Ureter (tissue), 1 donor: ENCODE measurements at places on chromosomes 11 and 22. TPM values are rescaled to one million over a fixed set of nuclear protein-coding genes. Genes with fewer than 3 reads are reported as not detected.

GRCh38 chr11:11227296-11228085 lies 125.6 kb downstream of the CSNK2A3 start:
- no peak for DNase-seq

DNA sequence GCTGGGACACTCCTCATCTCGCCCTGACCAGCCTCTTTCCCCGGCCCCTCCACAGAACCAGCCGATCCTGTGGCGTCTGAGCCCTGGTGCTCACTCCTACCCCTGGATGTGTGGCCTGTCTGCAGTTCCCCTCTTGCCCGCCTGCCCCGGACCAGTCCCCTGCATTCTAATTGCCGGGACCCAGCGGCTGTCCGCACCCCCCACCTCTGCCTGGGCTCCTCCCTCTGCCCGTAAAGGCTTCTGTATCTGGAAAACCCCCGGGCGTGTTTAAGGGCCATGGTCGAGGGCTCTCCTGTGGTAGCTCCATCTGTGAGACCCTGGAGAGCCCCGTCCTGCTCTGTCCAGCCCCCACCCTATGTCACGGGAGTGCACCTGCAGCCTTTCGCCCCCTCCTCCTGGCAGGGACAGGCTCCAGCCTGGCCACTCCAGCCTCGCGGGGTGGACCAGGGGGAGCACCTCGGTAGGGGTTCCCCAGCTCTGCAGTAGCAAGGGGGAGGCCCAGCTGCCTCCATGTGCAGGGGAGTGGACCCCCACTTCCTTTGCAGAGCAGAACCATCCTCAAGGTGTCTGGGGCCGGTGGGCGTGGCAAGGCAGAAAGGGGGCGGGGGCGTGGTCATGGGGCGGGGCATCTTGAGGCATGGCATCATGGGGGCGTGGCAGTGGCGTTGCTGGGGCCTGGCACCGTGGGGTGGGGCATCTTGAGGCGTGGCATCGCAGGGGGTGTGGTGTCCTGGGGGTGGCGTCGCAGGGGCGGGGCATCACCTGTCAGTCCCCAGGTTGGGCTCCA lies 430.4 kb downstream of the TBC1D22A start:
- DNase-seq, result peak; percentile 29

Gene OR6T1
- not detected for total RNA-seq

GRCh38 chr22:37197451-37198257 lies 9.6 kb upstream of the C1QTNF6 start:
- no peak for DNase-seq

- no peak for DNase-seq
Observed at GRCh38 chr22:50080077-50080465, 5.2 kb downstream of the MLC1 start.

DNA sequence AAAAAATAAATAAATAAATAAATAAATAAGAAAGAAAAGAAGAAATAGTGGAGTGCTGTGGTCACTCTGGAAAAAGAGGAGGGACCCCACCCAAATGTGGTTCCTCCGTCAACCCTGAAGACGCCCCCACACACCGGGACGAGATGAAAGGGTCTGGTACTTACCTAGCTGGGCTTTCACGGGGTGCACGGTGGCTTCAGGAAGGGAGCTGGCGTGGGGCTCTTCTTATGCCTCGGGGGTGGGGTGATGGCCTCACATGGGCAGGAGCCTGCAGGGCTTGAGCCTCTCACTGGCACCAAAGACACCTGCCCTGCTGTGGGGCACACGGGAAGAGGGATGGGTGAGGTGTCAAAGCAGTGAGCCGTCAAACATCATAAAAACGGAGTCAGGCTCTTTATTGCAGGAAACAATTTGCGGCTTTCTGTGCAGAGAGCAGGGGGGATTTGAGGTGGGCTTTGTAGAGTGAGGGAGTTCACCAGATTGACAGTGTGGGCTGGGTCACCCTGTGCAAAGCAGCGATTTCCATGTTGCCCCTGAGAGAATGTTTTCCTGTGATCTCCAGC lies 28.0 kb upstream of the KRTAP5-6 start:
- no peak for DNase-seq

Gene INS
- not detected for total RNA-seq

GRCh38 chr22:35548722-35549112 lies 8.1 kb downstream of the RASD2 start:
- no peak for DNase-seq

DNA sequence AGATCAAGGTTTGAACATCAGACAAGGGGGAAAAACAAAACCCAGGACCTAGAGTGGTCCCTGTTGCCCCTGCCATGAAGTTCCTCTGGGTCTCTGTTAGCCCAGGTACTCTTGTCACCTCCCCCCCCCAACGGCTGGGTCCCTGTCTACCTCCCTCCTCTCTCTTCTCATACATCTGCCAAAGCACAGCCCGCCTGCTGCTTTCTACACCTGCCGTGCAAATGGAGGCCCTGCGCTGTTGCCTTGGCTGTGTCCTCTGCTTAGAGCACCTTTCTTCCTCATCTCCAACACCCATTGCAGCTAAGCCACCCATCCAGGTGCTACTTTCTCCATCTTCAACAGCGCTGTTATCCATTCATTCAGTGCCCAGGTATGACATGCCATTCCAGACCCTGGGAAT lies 99.2 kb downstream of the TP53I11 start:
- DNase-seq, result no peak

DNA sequence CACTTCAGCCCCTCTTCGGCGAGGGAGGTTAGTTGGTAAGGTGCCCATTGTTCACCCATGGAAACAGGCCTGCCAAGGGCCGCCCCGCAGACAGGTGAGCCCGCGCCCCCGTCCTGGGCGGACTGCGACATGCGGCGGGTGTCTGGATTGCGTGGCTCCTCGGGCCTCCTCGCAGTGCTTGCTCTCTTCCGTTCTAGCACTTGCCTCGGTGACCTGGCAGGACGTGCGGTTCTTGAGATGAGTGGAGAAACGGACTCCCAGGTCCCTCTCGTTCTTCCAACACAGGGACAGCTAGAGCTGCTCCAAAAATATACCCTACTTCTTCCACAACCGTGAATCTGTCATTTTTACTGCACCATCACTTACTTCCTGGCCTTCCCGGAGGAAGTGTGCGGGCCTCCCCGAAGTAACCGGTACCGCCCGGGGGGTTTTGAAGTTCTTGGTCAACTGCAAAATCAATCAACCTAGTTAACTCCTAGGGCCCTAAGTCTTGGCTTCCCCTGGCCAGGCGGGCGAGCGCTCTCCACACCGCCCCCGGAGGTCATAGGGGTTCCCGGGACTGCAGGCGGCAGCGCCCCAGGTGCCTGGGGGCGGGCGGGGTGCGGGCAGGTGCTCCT lies 745 bp upstream of the ZBTB44 start:
- DNase-seq, result peak; percentile 52

Gene SORL1
- 134 TPM for total RNA-seq

- DNase-seq, result no peak
Observed at GRCh38 chr11:33640730-33641371, 59.8 kb downstream of the C11orf91 start.

Gene ELMOD1
- total RNA-seq, result 0.39 TPM

- peak; percentile 34 for DNase-seq
Observed at GRCh38 chr22:47783433-47784366, 1021.2 kb downstream of the TBC1D22A start.

DNA sequence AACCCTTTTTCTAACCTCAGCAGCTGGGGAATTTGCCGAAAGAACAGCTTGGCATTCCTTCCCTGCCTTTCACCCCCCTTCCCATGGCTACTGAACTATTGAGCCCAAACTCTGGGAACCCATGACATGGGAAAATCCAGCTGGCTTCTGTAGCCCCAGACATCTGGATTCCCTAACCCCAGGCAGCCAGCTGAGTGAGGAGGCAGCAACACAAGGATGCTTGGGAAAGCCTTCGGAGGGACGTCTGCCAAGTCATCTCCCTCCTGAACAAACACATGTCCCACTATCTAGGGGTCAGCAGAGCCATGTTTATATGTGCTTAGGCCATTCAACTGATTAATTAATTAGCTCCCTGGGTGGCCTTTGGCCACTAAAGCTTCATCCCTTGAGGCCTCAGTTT lies 21.6 kb downstream of the LRRC55 start:
- DNase-seq, result no peak

Gene SPDYC
- not detected for total RNA-seq

DNA sequence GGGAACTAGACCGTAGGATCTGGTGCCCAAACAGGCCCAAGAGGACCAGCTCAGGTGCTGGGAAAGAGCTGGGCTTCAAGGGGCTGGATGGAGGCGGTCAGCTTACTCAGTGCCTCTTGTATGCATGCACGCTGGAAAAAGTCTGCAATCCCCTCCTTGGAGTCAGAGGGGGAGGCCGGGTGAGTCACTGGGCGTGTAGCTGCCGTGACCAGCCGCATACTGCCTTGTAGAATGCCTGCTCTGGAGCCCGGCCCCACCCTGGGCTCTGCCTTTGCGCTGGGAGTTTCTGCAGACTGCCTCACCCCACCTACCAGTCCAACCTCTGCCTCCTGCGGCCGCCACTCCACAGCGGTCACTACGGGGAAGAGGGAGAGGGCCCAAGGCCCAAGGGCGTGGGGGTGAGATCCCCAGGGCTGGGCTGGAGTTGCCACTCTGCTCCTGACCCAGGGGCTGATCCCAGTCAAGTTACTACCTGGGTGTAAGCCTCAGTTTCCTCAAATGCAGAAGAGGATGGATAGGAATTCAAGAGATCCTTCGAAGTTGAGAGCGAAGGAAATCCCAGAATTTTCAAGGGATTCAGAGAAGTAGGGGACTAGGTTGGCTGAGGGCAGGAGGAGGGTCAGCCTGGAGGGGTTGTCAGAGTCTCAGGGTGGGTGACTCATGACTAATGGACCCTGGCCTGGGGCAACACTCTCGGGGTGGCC lies 4.2 kb downstream of the MRGPRF start:
- DNase-seq, result peak; percentile 93

- no peak for DNase-seq
Observed at GRCh38 chr11:45890886-45891550, 5.6 kb downstream of the MAPK8IP1 start.

GRCh38 chr22:40479887-40480538 lies 109.6 kb downstream of the SGSM3 start:
- DNase-seq, result no peak

GRCh38 chr22:45159652-45160462 lies 3.9 kb upstream of the NUP50 start:
- DNase-seq, result no peak

DNA sequence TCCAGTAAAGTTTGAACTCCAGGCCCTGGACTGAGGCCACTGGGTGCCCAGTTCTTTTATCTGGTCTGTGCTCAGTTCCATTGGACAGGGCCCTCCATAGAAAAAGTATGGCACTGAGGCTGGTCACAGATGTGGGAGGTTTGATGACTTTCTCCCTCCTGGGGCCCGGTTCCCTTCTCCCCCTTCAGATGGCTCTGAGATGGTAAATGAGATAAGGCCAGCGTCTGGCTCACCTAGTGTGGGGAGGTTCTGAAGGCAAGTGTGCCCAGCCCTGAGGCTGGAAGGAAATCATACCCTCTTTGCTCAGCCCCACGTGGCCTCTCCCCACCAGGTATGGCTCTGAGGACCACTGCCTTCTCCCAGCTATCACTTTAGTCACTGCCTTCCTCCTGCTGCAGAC lies 1.5 kb upstream of the CLDN5 start:
- DNase-seq, result no peak

DNA sequence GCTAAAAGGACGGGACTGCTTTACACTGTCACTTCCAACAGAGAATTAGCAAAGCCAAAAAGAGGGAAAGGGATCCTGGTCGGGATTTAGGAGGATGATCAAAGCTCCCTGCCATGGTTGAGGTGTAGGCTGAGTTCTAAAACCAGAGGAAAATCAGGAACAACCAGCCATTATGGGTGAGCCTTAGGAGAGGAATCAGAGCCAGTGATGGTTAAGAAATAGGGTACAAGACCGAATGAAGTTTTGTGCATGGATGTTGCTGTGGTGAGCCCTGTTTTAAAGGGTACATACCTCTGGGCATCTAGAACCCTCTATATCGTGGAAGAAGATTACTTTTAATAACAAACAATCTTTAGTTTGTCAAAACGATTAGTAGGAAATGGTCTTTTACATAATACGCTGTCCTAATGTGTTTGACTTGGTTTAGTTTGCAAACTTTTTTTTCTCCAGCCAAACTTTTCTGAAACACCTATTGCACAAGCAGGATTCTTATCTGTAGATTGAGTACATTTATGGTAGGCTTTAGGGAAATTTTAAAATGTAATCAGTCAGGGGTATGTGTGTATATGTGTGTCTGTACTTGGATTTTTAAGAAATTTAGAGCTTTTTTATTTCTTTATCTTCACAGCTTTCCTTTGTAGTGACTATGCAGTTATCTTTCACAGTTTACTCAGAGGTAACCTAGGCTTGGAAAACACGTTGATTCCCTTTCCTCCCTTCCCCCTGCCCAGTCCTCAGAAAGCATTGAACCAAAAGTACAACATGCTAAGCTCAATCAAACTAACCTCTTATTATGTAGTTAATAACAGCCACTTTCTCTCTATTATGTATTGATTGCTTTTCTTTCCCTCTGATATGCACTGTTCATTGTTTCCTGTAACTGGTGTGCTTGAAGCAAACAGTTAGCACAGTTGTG lies 26.8 kb downstream of the TRIM44 start:
- no peak for DNase-seq

DNA sequence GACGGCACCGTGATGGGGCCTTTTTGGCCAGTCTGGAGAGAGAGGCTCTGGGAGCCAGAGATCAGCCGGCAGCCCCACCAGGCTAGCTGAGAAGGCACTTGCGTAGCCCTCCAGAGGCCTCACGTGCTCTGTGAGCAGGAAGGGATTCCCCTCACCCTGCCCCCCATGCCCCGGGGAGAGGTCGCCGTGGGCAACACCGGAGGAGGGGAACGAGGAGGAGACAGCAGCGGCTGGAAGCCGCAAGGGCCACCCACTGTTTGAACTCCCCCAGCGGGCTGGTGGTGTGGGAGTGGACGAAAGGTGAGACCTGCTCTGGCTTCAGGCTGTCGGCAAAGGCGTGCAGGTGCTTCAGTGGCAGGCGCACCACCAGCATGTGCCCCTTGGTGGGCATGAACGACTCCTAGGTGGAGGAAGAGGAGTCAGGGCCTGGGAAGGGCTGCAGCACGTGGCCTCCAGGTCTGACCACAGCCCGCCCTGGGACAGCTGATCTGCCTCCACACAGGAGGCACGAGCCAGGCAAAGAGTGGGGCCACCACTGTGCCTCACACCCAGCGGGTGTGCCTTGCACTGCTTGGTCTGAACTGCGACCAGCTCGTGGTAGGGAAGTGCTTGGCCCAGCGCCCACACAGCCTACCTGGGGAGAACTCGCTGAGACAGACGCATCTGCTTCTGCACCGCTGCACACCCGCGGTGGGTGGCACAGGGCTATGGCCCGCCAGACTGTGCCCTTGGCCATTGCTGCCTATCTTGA lies 99.9 kb downstream of the MED15 start:
- DNase-seq, result no peak
